ENCODE measurements at places on chromosomes 5 and 9.

DNA sequence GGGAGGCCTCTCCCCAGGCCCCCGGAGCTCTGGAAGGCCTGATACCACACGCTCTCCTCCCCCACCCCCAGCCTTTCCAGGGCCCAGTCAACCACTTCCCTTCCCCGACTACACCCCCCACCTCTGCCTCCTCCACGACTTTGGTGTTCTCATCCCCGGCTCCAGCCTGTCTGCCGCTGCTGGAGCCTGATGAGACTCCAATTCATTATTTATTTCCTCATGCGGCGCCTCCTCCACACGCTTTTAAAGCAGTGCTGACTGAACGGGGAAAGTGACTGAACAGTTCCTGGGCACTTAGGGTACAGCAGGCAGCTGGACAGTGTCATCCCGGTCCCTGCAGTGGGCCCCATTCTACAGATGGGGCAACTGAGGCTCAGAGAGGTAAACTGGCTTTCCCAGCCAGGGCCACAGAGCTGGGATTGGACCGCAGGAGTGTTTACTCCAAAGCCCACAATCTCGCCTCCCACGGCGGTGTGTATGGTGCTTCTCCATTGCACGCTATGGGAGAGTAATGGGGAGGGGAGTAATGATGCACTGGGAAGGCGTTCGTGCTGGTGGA lies 15.9 kb upstream of the RPL26L1 start:
- DNase-seq = no peak

GRCh38 chr5:20367178-20367577 lies 379.2 kb upstream of the CDH18 start:
- DNase-seq = no peak

GRCh38 chr9:97406620-97407177 lies 5.2 kb upstream of the TDRD7 start:
- DNase-seq = no peak

- no peak for DNase-seq
Observed at GRCh38 chr9:15304632-15305031, 2.4 kb downstream of the TTC39B start.

GRCh38 chr5:15727375-15727774 lies 227.4 kb downstream of the FBXL7 start:
- no peak for DNase-seq

GRCh38 chr5:108729242-108729615 lies 18.5 kb upstream of the FER start:
- DNase-seq = no peak

GRCh38 chr5:94361161-94361560 lies 257.2 kb downstream of the KIAA0825 start:
- no peak for DNase-seq

- DNase-seq = no peak
Observed at GRCh38 chr5:115022303-115022702, 147.4 kb downstream of the TRIM36 start.

- DNase-seq = no peak
Observed at GRCh38 chr5:76801803-76802195, 17.0 kb upstream of the F2RL1 start.

GRCh38 chr9:133031496-133031911 lies 707 bp downstream of the GTF3C5 start:
- DNase-seq = no peak

DNA sequence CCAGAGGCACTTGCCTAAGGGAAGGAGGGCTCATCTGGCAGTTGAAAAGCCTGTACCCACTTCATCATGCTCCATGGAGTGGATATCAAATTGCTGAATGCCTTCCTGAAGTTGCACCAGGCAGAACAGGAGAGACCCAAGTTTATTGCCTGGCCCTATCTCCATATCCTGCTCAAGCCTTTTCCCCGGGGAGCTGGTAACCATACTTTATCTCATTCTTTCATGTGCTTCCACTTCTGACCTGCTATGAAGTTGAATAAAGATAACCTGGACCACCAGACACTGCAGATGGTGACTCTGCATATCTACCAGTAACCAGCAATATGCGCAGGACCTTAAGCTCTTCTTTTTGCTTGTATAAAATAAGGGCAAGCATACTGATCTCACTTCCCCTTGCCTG lies 1397.5 kb upstream of the CDH6 start:
- DNase-seq = no peak

DNA sequence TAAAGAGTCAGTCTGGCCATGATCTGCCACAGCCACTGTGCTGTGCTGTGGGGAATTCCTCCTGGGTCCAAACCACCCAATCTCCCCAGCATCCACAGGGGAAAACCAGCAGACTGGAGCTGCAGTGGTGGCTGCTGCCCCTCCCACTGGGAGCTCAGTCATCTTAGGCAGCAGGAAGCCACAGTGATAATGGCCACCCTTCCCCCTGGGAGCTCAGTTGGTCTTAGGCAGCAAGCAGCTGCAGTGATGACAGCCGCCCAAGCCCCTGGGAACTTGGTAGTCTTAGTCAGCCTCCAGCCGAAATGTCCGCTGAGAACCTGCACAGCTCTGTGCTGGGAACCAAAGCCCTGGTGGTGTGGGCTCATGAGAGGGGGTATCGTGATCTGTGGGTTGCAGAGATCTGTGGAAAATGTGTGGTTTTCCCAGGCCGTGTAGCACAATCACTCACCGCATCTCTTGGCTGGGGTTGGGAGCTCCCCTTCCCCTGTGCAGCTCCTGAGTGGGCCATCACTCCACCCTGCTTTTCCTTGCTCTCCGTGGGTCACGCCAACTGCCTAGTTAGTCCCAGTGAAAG lies 38.4 kb upstream of the SMIM15 start:
- DNase-seq = no peak

GRCh38 chr5:136084698-136085097 lies 47.9 kb upstream of the SMAD5 start:
- DNase-seq = no peak

GRCh38 chr5:30279237-30279636 lies 914.2 kb upstream of the CDH6 start:
- DNase-seq = no peak

GRCh38 chr5:135708481-135709207 lies 125.8 kb upstream of the SLC25A48 start:
- no peak for DNase-seq

DNA sequence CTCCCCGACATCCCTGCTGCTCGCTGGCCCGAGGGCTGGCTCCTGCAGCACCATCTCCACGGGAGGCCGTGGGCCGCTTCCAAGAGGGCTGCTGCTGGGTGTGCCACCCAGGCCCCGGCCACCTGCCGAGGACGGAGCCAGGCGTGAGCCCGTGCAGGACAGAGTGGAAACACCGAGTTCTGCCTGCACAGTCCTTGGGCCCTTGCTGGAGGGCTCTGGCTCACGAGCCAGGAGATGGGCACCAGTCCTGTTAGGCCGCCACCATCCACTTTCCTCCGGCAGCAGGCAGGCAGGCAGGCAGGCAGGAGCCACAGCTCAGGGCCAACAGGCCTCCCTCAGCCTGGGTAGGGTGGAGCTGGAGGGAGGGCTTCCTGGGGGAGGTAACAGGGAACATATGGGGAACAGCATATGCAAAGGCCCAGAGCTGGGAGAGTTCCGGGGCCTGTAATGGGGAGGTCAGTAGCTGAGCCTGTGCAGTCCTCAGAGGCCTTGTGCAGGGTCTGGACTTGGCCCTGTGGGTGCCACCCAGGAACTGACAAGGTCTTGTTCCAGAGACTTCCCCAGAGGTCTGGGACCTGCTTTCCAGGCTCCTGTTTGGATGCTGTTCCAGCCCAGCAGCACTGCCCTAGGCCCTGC lies 31.9 kb downstream of the RXRA start:
- no peak for DNase-seq

All from omental fat pad (tissue), 4 donors.